IMR-90 (cell line): ENCODE measurements at places on chromosomes 5 and 9. TPM values are rescaled to one million over a fixed set of nuclear protein-coding genes. Genes with fewer than 3 reads are reported as not detected.

DNA sequence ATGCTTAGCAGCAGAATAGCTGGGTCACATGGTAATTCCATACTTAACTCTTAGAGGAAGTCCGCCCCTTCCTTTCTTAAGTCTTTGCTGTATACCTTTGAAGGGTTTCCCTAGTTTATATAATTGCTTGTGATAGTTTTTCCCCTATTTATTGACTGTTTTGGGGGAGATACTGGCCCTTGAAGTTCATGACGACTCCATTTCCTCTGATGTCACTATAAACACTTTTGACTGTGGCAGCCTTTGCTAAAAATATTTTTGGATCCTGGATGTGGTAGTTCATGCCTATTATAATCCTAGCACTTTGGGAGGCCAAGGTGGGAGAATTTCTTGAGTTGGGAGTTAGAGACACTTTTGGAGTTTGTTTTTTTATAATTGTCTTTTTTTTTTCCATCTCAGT lies 38.4 kb downstream of the NSD1 start:
- H3K27me3 ChIP-seq, result no peaks in the 10 kb centered on the region
- H3K36me3 ChIP-seq, result peaks cover 6% of the 10 kb centered on the region
- no peaks in the 10 kb centered on the region for H3K4me1 ChIP-seq
- no peak for DNase-seq
- H3K27ac ChIP-seq, result no peak overlapping the region

DNA sequence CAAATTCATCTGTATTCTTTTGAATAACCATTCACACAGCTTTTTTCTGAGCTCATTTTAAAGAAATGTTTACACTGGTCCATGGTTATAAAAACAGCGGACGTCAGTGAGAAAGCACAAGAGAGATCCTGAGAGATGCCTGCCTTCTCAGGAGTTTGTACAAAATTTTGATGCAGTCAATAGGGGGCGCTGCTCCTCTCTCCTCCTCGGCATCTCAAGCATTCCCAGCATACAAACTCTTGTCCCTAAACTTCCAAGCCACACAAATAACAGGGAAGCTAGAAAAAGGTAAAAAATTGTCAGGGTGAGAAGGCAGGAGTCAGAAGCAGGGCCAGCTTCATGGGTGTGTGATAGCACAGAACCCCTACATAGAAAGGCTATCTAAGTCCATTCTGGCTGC lies 11.2 kb upstream of the CCDC152 start:
- no peak for DNase-seq
- H3K4me3 ChIP-seq, result no peak overlapping the region
- no peaks in the 10 kb centered on the region for H3K36me3 ChIP-seq

- H3K27ac ChIP-seq, result no peak overlapping the region
- no peaks in the 10 kb centered on the region for H3K36me3 ChIP-seq
- no peak overlapping the region for H3K4me3 ChIP-seq
- H3K4me1 ChIP-seq, result no peaks in the 10 kb centered on the region
- DNase-seq, result no peak
Observed at GRCh38 chr5:90968319-90968718, 409.7 kb downstream of the ADGRV1 start.

GRCh38 chr9:103574056-103574455 lies 520.1 kb upstream of the SMC2 start:
- DNase-seq, result no peak
- H3K4me3 ChIP-seq, result no peak overlapping the region
- no peak overlapping the region for H3K27ac ChIP-seq
- no peaks in the 10 kb centered on the region for H3K27me3 ChIP-seq
- no peaks in the 10 kb centered on the region for H3K4me1 ChIP-seq

DNA sequence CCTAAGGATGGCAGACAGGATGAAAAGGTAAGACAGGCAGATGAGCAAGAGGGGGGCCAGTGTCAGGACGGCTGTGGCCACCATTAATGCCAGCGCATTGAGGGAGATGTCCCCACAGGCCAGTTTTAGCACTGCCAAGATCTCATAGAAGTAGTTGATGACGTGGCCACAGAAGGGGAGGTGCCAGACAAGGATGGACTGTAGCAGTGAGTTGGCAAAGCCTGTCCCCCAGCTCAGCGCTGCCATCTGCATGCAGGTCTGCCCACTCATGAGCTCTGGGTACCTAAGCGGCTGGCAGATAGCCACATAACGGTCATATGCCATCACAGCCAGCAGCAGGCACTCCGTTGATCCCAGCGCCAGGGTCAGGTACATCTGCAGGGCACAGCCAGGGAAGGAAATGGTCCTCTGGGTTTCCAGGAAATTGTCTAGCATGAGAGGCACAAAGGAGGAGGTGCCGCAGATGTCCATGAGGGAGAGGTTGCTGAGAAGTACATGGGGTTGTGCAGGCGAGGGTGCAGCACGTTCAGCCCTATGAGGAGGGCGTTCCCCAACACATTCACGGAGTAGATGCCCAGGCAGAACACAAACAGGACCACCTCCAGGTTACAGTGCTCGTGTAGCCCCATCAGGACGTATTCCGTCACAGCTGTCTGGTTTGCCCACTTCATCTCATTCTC lies 10.8 kb downstream of the OR13J1 start:
- no peak overlapping the region for H3K27ac ChIP-seq
- H3K36me3 ChIP-seq, result no peaks in the 10 kb centered on the region

GRCh38 chr9:5336688-5337087 lies 3.0 kb downstream of the RLN1 start:
- peaks cover 2% of the 10 kb centered on the region; the same call in 1 of the 2 replicates for H3K27me3 ChIP-seq
- H3K36me3 ChIP-seq, result no peaks in the 10 kb centered on the region
- no peak overlapping the region for H3K27ac ChIP-seq
- no peak overlapping the region for H3K4me3 ChIP-seq

- H3K4me3 ChIP-seq, result no peak overlapping the region
- DNase-seq, result no peak
- no peaks in the 10 kb centered on the region for H3K4me1 ChIP-seq
- H3K27me3 ChIP-seq, result no peaks in the 10 kb centered on the region
- H3K27ac ChIP-seq, result no peak overlapping the region
Observed at GRCh38 chr5:6222899-6223298, 155.4 kb downstream of the MED10 start.

DNA sequence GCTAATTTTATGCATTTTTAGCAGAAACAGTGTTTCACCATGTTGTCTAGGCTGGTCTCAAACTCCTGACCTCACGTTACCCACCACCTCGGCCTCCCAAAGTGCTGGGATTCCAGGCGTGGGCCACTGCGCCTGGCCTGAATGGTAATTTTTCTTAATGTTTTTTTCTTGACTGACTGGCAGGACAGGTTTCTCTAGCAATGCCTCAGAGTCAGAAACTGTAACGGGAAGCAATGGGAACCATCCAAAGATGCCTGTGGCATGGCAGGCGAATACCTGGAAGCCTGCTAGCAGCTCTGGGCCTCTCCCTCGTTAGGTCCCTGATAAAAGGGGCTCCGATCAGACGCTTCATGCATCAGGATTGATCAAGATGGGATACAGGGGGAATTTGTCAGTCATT lies 639.2 kb downstream of the NR2F1-AS1 start:
- H3K4me3 ChIP-seq, result no peak overlapping the region
- H3K27me3 ChIP-seq, result no peaks in the 10 kb centered on the region
- no peak for DNase-seq
- H3K27ac ChIP-seq, result no peak overlapping the region
- H3K36me3 ChIP-seq, result no peaks in the 10 kb centered on the region
- peaks cover 4% of the 10 kb centered on the region for H3K4me1 ChIP-seq

DNA sequence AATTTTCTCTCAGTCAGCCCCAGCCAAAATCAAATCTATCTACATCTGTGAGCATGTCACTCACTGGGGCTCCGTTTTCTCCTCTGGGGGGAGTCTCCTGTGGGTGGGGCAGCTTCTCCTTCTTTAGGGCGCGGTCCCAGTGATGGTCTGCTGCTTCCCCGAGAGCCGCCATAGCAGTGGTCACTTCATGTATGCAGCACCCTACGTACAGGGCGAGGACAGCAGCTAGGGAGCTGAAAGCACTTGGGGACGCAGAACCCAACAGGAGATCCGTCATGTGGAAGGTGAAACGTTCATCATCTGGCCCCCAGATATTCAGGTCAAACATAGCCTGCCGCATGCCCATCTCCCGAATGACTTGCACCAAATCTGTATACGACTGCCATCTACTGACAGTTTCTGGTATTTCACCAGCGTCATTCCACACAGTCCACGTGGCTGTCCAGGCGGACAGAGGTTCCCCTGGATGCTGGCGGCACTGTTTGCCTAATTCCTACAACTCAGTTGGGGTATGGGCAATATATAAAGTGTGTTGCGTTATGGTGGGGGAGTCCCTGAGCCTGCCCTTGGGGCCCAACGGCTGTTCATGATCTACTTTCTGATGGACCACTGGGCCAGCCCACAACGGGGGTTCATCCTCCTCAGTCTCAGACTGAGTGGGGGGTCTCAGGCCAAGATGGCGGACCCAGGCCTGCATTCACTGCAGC lies 795.0 kb downstream of the EFNA5 start:
- H3K4me3 ChIP-seq, result no peak overlapping the region
- DNase-seq, result peak; percentile 36
- no peak overlapping the region for H3K27ac ChIP-seq
- H3K4me1 ChIP-seq, result no peaks in the 10 kb centered on the region
- no peaks in the 10 kb centered on the region for H3K36me3 ChIP-seq

- H3K4me1 ChIP-seq, result no peaks in the 10 kb centered on the region
- no peak for DNase-seq
- no peaks in the 10 kb centered on the region for H3K27me3 ChIP-seq
- H3K27ac ChIP-seq, result no peak overlapping the region
- H3K36me3 ChIP-seq, result no peaks in the 10 kb centered on the region
- H3K4me3 ChIP-seq, result no peak overlapping the region
Observed at GRCh38 chr9:101716629-101717028, 21.8 kb downstream of the GRIN3A start.

Gene SMIM33
- total RNA-seq, result not detected in 2 replicates

Gene ELAVL2
- 0.28 and 0.36 TPM in 2 replicates for total RNA-seq

Gene MRPL50
- total RNA-seq, result 8.6 and 11.1 TPM in 2 replicates

Gene ABITRAM
- 8.6 TPM in 2 replicates for total RNA-seq

Gene DMAC1
- 8.1 and 9.4 TPM in 2 replicates for total RNA-seq

Gene ZNF454
- under 0.01 and 0.18 TPM in 2 replicates for total RNA-seq
